ENCODE measurements at places on chromosomes 5 and 9.

- H3K4me3 ChIP-seq, result peak overlapping the region; percentile 47
- peaks cover 16% of the 10 kb centered on the region for H3K4me1 ChIP-seq
Observed at GRCh38 chr9:122228191-122228567, 578 bp downstream of the LHX6 start.

GRCh38 chr5:16889972-16890519, 46.0 kb downstream of the MYO10 start:
- no peaks in the 10 kb centered on the region for H3K36me3 ChIP-seq
- peak overlapping the region; percentile 39 for H3K27ac ChIP-seq
- no peaks in the 10 kb centered on the region for H3K27me3 ChIP-seq
- no peak for DNase-seq
- H3K4me1 ChIP-seq, result peaks cover 25% of the 10 kb centered on the region

GRCh38 chr9:84652496-84653120, 16.9 kb upstream of the NTRK2 start:
- no peak overlapping the region for H3K4me3 ChIP-seq
- no peaks in the 10 kb centered on the region for H3K27me3 ChIP-seq
- no peaks in the 10 kb centered on the region for H3K36me3 ChIP-seq

GRCh38 chr5:109102096-109102690, 307.6 kb downstream of the PJA2 start:
- H3K27ac ChIP-seq, result no peak overlapping the region
- no peaks in the 10 kb centered on the region for H3K36me3 ChIP-seq
- H3K4me3 ChIP-seq, result no peak overlapping the region
- H3K4me1 ChIP-seq, result no peaks in the 10 kb centered on the region
- H3K27me3 ChIP-seq, result no peaks in the 10 kb centered on the region
